ENCODE measurements at places on chromosomes 5 and 9. TPM values are rescaled to one million over a fixed set of nuclear protein-coding genes. Genes with fewer than 3 reads are reported as not detected.

SLC6A7 gene
- not detected for total RNA-seq

EIF4E1B gene
- total RNA-seq = not detected

SGCD gene
- 0.05 TPM for total RNA-seq

SIT1 gene
- not detected for total RNA-seq

Measured in glomerular endothelial cell (primary cell).